ENCODE measurements at places on chromosomes 5 and 9.

- no peak for DNase-seq
Observed at GRCh38 chr9:86713470-86713869, 233.8 kb downstream of the GAS1 start.

DNA sequence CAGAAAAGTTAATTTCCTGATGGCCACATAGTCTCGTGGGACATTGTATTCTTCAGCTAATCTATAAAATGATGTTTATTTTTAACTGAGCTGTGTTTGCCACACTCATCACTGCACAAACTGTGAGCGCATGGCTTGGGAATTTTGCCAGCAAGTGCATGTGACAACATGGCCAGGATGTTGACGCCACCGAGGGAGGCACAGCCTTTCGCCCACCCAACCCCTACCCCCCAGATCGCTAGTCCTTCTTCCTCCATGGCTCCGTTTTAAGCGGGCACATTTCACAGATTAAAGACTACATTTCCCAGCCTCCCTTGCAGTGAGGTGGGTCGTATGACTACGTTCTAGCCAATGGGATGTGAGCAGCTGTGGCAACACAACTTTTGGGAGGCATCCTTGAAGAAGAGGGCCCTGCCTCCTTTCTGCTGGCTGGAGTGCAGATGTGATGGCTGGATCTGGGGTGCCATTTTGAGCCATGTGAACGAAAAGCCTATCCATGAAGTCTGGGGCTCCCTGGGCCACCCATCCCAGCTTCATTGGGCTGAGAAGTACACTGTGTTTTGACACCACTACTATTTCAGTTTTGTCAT is 7.9 kb downstream of the NRARP start:
- no peak for DNase-seq

DNA sequence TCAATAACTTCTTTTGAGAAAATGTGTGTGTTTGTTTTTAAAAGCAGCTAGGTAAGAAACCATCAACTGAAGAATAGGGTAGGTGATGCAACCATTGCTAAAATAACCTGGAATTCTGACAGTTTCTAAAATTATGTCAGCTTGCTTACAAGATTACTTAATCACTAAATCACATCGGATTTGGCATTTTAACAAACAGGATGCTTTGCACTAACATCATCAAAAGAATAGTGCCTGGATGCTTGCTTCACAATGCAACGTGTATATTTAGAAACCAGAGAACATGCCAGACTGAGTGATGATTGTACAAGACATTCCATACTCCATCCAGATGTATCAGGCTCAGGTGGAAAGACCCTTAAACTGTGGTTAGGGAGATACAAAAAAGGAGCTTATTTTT is 43.9 kb downstream of the PAM start:
- no peak for DNase-seq

- DNase-seq = no peak
Observed at GRCh38 chr5:1445313-1445688, at the start of gene SLC6A3. Gene SLC6A3, minus strand, starts transcription at chr5:1445440. Its CDS starts 2,243 bp downstream, at chr5:1443197.

GRCh38 chr5:173268750-173269432 is 33.9 kb upstream of the NKX2-5 start:
- DNase-seq = no peak
